ENCODE measurements at places on chromosomes 16 and 17. TPM values are rescaled to one million over a fixed set of nuclear protein-coding genes. Genes with fewer than 3 reads are reported as not detected.
A peak's percentile ranks its signal among the peaks of the same experiment; 100 is the strongest.

DNA sequence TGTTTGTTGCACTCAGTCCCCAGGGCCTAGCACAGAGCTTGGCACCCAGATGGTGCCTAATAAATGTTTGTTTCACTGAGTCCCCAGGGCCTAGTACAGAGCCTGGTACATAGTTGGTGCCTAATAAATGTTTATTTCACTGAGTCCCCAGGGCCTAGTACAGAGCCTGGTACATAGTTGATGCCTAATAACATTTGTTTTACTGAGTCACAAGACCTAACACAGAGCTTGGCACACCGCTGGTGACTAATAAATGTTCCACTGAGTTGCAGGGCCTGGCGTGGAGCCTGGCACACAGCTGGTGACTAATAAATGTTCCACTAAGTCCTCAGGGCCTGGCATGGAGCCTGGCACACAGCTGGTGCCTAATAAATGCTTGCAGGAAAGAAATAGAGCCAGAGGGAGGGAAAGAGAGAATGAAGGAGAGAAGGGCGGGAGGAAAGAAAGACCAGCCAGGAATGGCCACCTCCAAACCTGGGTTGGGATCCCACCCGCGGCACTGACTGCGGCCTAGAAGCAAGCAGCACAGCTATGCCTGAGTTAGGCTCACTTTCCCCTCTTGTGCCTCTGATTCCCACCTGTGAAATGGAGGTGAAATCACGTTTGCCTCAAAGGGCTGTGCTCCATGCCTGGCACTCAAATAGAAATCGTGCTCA, 7.5 kb downstream of the SLC5A11 start:
- no peak for DNase-seq

DNA sequence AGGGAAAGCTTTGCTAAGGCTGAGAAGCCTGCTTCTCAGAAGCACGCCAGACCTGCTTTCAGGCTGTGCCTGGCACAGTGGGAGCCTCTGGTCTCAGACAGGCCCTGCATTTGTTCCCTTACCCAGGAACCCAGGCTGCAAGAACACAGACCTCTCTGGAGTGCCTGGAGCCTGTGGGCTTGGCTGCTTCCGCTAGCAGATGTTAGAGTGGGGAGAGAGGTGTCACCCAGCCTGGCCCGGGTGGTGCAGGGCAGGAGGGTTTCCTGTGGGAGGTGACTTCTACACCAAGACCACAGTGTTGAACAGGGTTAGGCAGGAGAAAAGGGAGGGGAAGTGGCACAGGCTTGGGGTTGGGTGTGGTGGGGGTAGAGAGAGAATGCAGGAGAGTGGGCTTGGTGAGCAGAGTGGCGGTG, 35.8 kb upstream of the ADGRG1 start:
- DNase-seq = peak; percentile 80

The KRTAP2-1 gene
- total RNA-seq = not detected

DNA sequence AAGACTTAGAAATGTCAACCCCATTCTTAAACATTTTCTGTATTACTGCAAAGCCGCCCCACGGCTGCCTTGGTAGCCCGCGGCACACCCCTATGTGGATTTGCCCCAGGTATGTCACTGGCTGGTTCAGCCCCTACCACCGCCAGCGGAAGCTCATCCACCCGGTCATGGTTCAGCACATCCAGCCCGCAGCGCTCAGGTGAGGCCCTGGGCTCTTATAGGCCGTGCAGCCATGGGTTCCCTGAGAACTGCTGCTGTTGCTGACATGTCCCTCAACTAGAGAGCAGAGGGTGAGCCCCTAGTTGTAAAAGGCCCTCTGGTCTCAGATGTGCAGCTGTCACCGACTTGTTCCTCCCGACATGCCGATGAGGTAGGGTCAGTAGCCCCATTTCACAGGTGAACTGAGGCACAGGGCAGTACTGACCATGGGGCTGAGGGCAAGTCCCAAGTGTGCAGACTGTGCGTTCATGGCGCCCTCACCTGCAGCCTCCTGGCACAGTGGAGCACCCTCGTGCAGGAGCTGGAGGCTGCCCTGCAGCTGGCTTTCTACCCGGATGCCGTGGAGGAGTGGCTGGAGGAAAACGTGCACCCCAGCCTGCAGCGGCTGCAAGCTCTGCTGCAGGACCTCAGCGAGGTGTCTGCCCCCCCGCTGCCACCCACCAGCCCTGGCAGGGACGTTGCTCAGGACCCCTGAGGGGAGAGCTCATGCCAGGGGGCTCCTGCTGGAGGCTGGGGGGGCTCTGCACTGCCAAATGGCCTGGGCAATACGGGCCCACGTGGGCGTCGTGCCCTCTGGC, 8.7 kb downstream of the CYBC1 start:
- no peak for DNase-seq

The STAC2 gene
- 0.15 TPM for total RNA-seq

The CLEC3A gene
- total RNA-seq = not detected

The UTS2R gene
- not detected for total RNA-seq

GRCh38 chr16:10037751-10038150, 144.5 kb downstream of the GRIN2A start:
- DNase-seq = no peak

- DNase-seq = no peak
Observed at GRCh38 chr16:68349838-68350410, 39.1 kb downstream of the PRMT7 start.

DNA sequence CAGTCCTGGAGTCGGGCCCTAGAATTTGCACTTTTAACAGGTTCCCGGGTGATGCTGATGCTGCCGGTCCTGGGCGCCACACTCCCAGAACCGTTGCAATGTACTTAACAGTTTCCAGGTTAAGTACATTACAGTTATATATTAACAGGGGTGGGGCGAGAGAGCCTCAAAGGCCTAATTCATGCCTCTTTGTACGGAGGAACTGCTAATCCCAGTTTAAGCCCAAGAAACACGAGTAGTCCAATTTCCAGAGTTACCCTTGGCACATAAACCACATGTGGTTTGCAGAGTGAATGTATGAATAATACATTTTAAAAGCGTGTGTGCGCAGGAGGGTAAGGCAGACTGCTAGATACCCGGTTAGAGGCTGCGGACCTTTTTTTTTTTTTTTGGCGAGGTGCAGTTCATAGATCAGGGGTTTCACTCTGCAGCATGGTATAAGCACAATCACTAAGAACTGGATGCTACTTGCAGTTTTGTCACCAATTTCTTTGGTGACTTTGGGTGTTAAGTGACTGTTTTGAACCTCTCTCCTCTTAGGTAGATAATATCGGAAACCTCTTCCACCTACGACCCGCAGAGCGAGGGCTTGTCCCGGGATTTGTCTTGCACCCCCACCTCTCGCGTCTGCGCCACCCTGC, 713 bp downstream of the COX11 start:
- no peak for DNase-seq

GRCh38 chr17:35765756-35766488, 5.2 kb downstream of the C17orf50 start:
- no peak for DNase-seq

The MYH1 gene
- not detected for total RNA-seq

The PABPN1L gene
- not detected for total RNA-seq

The ARL17A gene
- total RNA-seq = 63.3 TPM

All from T-cell (primary cell).